ENCODE measurements at places on chromosomes 2 and 18.

DNA sequence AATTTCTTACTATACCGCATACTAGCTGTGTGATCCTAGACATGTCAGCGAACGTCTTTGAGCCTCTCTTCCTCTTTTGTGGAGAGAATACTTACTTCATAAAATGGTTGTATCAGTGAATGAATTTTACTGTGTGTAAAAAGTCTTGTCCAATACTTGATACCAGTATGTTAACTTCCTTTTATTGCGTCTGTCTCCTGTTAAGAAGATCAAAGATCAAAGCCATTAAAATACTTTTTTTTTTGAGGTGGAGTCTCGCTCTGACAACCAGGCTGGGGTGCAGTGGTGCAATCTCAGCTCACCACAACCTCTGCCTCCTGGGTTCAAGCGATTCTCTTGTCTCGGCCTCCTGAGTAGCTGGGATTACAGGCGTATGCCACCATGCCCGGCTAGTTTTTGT lies 33.2 kb downstream of the ERLEC1 start:
- no peak for DNase-seq

- DNase-seq = no peak
Measured at GRCh38 chr2:48532174-48532573, 2.2 kb downstream of the STON1 start.

DNA sequence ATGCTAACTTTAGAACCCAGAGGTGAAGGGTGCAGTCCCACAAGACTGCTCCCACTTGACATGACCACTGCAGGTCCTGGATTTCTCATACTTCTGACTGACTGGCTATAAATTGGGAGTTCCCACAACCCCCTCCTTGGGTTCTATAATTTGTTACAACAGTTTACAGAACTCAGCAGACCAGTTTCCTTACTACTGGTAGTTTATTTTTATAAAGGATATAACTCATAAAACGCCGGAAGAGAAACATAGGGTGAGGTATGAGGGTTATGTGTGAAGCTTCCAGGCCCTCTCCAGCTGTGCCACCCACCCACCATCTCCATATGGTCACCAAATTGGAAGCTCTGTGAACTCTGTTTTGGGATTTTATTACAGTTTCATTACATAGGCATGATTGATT lies 839.6 kb downstream of the TSN start:
- DNase-seq = no peak

- DNase-seq = no peak
Measured at GRCh38 chr2:225182126-225182525, 139.9 kb upstream of the DOCK10 start.

DNA sequence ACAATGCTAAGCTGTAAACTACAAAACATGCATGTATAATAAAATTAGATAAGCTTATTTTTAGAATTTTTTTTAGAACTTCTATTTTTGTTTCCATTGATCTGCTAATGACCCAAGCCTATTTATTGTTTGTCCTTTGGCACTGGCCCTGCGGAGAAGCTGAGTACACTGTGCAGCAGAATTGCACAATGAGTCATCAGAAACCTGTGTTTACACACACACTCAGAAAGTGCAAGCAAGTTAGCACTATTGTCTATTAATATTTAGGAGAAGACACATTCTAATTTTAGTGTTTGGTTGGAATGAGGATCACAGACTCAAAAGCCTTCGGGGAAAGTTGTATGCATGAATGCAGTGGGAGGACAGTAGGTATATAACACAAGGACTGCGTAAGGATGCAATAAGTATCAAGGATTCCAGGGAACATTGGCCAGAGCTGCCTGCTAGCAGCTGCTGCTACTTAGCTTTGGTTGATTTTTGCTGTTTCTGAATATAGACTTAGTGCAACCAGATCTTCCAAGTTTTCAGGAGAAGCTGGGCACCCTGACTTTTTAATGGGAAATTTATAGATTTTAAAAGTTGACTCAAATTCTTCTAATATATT lies 128.2 kb downstream of the KCNH7 start:
- no peak for DNase-seq

GRCh38 chr2:113278742-113279139 lies at the start of gene PAX8:
Gene PAX8 (minus strand): TSS chr2:113278921. CDS start chr2:113278394, 527 bp downstream.
- DNase-seq = no peak

- DNase-seq = no peak
Measured at GRCh38 chr2:219406861-219407230, 11.3 kb upstream of the DES start.

GRCh38 chr2:239395524-239395923 lies 5.3 kb downstream of the HDAC4 start:
- no peak for DNase-seq

GRCh38 chr2:169933124-169933711 lies 106.0 kb downstream of the UBR3 start:
- DNase-seq = peak; percentile 5

DNA sequence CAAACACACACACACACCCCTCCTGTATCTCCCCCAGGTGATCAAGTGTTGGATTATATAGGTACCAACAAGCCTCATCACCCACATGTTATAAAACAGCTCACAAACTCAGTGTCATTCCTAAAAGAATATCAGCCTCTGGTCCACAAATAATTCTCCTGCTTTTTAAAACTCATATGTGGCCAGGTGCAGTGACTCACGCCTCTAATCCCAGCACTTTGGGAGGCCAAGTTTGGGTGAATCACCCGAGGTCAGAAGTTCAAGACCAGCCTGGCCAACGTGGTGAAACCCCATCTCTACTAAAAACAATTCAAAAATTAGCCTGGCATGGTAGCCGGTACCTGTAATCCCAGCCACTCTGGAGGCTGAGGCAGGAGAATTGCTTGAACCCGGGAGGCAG lies 87.8 kb downstream of the LRATD1 start:
- DNase-seq = no peak

DNA sequence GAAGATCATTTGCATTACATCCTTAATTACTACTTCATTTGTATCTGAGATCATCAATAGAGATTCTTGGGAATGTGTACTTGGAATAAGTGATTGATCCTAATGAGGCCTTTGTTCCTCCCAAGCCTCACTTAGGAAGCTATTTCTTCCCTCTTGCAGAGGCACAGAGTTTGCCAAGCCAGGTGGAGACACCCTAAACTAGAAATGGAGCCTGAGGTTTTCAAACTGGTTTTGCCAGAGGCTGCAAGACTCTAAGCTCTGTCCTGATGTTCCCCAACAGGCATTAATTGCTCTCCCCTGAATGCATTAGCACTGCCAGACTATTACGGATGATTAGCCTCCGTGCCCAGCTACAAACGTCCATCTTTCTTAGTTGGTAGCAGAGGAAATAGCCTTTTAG lies 125.2 kb upstream of the LGALSL start:
- DNase-seq = no peak

DNA sequence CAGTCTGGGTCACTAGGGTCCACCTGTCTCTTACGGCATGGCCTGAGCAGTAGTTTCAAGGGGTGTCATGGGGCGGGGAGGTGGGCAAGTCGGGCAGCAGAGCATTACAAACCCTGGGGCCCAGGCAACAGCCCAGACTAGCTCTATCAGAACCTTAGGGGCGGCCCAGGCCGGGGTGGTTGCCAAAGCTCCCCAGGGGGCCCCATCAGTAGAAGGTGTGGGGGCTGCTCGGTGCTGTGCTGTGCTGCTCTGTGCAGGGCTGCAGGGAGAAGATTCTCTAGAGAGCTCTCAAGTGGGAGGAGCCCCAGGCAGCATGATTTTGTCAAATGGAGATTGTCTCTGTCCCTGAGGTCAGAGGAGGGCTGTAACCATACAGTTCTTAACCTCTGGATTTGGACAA lies 36.4 kb upstream of the SLC14A1 start:
- DNase-seq = no peak

- no peak for DNase-seq
Measured at GRCh38 chr18:22710673-22711191, 222.4 kb upstream of the RBBP8 start.

GRCh38 chr18:11667578-11667977 lies 21.5 kb upstream of the GNAL start:
- DNase-seq = no peak

GRCh38 chr2:192286093-192286701 lies 91.5 kb upstream of the TMEFF2 start:
- DNase-seq = no peak

- DNase-seq = no peak
Measured at GRCh38 chr2:72963423-72964145, 46.3 kb downstream of the EMX1 start.

- no peak for DNase-seq
Measured at GRCh38 chr2:216428618-216429350, 16.5 kb downstream of the SMARCAL1 start.

DNA sequence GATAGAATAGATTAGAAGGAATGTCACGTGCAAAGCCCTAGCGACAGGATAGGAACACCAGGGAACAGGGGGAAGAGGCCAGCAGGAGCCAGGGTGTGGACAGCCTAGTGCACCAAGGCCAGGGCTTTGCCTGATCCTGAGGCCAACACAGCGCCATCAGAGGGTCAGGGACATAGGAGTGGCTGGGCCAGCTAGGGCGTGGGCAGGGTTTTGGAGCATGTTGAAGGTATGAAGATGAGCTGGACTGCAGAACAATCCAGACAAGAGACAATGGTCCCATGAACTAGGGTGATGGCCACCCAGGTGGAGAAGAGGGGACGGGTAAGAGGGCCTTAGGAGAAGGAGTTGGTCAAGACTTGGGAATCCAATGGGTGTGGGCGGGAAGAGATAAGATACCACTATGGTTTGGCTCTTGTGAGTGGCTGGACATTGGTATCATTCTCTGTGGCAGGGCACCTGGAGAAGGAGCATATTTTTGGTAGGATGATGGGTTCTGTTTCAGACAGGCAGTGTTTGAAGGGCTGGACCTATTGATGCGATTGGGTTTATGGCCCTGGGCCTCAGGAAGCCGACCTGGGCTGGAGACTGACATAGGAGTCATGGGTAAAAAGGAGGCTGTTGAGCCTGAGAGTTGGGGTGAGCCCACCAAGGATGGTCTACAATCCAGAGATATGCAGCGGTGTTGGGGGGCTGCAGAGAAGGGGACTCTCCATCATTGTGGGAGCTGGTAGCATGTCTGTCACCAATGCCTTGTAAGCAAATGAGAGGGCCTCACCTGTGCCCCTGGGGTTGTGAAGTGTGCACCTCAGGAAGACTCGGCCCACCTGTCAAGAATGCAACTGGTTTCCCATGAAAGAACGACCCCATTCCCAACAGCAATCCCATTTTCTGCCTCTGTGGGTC lies 2.0 kb upstream of the HS1BP3 start:
- no peak for DNase-seq

- DNase-seq = no peak
Measured at GRCh38 chr2:185618625-185619024, 120.0 kb upstream of the FSIP2 start.

DNA sequence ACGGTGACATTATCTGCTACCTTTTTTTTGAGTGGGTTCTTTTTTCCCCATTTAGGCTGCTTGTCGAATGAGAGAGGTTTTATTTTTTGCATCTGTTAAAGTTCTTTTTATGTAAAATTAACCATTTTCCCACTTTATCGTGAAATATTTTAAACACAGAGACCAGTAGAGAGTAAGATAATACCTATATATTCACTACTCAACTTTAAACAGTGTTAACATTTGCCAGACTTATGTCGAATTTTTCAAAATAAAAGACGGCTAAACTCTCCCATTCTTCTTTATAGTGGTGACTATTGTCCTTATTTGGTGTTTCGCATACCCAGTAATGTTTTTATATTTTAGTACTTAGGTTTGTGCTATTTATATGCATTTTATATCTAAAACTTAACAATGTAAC lies 743 bp upstream of the PUS10 start:
- no peak for DNase-seq

DNA sequence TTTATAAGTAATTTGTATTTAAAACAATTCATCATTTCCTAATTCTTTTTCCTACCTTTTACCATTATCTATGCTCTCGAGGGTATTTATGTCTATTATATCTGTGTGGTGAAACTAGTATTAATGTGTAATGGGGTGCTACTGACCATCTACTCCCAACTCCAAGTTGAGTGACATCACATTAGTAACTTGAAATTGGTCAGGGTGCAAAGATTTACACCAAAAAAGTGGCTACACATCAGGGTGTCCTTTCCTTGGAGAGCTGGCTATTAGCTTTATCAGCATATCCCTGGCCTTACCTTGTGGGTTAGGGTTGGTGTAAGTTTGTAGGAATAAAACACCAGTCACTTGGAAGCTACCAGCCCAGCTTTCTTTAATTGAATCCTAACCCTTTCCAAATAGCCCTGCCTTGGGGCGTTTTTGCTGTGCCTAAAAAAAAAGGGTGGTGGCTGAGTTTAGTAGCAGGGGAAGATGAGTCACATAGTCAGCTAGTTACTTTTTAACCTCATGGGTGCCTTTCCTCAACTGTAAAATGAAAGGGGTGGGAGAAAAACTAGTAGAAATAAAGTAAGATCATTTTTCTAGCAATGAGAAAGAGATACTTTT lies 14.0 kb downstream of the ANXA4 start:
- no peak for DNase-seq

- peak; percentile 97 for DNase-seq
Measured at GRCh38 chr18:23231340-23232021, 96.2 kb downstream of the CABLES1 start.

- DNase-seq = no peak
Measured at GRCh38 chr2:60413069-60413813, 140.2 kb downstream of the BCL11A start.

DNA sequence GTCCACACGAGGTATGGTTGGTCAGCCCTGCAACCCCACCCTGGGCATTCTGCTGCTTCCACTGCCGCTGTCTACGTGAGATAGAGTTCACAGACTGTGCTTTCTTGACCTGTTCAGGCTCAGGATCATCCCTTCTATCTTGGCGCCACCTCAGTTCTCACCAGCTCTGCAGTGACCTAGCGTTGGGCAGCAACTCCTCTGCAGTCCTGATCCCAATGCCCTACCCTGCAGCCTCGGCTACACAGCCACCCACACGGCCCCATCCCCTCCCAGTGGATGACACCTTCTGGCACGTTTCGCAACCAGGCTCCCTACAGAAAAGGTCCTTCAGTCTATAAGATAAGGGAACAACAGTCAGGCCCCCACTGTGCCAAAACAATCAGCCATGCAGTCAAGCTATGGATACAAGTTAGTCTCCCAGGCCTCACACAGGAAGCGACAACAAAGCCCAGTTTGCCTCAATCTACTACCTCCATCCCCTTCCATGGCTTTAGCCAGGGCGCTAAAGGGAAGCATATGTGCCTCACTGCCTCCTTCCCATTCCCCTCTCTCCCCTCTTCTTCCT lies 317.9 kb upstream of the PKDCC start:
- no peak for DNase-seq

DNA sequence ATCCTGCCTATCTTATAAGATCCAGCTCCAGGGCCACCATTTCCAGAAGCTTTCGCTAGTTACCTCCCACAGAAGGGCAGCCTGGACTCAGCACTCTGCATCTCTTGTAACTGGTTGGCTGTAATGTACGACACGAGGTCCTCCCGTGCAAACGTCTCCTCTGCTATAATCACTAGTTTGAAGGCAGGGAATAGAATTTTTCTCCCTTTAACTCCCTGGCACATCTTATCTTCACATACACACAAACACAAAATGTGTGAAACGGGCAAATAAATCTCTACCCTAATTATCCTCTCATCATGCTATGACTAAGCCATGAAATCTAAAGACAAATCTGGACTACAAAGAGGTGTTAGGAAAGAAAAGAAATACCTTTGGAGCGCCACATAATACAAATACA lies 36.8 kb downstream of the RNU4ATAC start:
- DNase-seq = no peak

Data from GM12864 (cell line).